GM12891 (cell line): ENCODE measurements at places on chromosomes 4 and X.

GRCh38 chrX:154696676-154697045 is 43.3 kb upstream of the CTAG2 start:
- DNase-seq, result no peak

DNA sequence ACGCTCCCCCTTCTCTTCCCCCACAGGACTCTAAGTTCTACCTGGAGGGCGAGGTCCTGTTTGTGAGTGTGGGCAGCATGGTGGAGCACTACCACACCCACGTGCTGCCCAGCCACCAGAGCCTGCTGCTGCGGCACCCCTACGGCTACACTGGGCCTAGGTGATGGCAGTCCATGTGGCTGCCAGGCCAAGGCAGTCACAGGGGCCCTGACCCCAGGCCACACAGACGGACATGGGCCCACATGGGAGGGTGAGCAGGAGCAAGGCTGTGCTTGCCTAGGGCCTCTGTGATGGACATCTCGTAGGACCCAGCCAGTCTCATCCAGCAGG is 10.0 kb upstream of the ADD1 start:
- peak; percentile 13 for DNase-seq

DNA sequence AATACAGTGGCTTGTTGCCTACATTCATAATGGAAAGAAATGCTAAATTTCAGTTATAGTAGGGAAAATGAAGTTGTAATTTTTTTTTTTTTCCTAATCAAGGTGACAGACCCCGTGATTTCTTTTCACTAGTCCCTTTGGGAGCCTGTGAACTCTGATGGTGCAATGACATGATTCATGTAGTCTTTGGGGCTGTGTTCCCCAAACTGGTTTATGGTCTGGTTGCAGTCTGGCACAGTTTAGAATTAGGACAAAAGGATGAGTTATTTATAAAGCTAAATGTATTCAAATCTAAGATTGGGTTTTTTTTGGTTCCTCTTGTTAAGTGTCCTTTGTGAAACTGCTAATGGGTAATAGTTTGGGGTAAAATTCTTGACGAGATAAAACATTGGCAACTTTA is 66.0 kb downstream of the REPS2 start:
- DNase-seq, result no peak

- DNase-seq, result no peak
These were observed 94.1 kb downstream of the HMX1 start for GRCh38 chr4:8777320-8778196.

DNA sequence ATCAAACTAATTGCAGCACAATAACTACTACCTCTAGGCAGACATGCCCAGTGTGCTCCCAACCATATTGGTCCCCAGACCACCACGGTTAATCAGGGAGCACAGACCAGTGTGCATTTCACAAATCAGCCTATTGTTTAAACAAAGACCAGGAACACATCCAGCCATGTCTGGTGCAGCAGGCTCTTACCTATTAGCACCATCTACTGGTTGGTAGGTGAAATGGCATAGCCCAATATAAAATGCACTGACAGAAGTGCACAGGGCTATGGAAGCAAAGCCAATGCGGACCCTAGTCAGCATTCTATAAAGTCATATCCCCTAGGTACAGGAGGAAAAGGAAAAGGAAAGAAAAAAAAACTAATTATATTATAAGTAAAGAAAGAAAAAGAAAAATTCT is 15.5 kb upstream of the CYLC1 start:
- no peak for DNase-seq

DNA sequence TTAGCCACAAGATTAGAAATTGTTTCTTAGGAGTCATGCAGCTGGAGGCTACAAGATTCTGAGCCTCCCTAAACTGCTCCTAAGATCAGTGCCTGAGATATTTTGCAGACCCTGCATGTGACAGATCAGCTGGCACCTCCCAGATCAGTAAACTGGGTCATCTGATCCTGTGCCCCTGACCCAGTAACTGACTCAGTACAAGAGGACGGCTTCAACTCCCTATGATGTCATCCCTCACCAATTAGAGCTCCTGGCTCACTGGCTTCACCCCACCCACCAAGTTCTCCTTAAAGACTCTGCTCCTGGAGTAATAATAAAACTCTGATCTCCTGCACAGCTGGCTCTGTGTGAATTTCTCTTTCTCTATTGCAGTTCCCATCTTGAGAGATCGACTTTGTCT is 45.4 kb upstream of the PNPLA4 start:
- DNase-seq, result no peak

DNA sequence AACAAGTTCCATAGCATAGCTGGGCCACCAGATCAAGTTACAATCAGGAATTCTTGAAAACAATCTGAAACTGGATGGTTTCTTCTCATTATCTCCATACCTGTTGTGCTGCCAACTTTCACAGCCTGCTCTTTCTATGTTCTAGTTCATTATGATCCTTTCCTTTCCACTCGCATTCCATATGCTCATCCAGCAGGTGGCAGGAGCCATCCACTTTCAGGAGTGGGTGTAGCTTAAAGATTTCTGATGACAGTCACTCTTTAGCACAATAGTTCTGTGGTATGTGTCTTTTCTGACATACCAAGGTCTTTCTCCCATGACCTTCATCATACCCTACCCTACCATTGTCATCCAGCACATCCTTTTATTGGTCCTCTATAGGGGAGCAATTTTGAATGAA is 46.4 kb downstream of the PAGE2 start:
- DNase-seq, result no peak

DNA sequence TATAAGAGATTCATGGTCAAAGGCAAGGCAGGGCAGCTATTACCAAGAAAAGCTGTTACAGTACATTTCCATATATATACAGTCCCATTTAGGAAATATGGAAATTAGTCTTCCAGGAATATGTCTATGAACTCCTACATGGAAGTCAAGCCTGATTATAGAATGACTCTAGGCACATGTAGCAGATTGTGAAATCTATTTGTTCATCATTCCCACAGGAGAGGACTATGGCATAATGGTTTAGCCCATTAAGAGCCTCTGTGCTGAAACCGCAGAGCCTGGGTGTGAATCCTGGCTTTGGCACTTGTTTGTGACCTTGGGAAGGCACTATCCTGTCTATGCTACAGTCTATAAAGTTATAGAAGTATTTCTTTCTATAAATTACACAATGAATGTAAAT is 764.8 kb downstream of the RAPGEF2 start:
- no peak for DNase-seq

GRCh38 chrX:95893636-95894035 is 791.0 kb upstream of the DIAPH2 start:
- no peak for DNase-seq

- DNase-seq, result no peak
These were observed 19.2 kb downstream of the CC2D2A start for GRCh38 chr4:15488658-15489470.

DNA sequence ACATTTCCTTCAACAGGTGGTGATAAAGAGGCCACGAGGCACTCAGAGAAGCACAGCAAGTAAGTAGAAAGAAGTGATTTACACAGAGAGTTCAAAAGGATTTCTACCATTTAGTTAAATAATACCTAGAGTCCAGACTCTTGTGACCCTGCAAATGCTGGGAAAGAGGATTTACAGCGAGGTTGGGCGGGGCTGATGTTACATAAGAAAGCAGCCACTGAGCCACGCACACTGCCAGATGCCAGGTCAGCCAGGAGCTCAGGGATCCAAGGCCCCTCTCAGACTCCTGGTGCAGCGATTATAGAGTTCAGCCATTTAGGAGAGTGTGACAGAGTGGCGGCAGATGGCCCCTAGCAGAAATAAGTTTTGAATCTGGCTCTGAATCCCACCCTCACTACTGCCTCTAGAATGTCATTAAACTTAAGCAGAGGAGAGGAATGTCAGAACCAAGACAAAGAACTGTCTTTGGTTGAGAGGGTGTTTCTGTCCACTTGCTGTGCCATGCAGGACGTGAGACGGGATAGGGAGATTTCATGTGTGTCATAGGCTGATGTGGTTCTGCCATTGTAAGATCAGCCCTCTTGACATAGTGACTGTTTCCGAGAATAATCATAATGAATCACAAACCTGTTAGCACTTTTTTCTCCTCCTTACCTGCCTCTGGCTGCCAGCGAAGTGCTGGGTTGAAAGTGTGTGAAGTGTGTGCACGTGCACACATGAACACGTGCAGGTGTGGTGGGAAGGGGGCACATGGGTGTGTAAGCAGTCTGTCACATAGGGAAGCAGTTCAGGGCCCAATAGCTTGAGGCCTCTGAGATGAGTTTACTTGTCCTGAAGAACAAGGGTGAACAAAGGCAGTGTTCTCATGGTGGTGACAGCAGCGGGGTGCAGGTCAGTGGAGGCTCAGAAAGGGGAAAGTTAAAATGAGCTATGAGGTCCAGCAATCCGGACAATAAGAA is 50.1 kb downstream of the MFAP3L start:
- no peak for DNase-seq

DNA sequence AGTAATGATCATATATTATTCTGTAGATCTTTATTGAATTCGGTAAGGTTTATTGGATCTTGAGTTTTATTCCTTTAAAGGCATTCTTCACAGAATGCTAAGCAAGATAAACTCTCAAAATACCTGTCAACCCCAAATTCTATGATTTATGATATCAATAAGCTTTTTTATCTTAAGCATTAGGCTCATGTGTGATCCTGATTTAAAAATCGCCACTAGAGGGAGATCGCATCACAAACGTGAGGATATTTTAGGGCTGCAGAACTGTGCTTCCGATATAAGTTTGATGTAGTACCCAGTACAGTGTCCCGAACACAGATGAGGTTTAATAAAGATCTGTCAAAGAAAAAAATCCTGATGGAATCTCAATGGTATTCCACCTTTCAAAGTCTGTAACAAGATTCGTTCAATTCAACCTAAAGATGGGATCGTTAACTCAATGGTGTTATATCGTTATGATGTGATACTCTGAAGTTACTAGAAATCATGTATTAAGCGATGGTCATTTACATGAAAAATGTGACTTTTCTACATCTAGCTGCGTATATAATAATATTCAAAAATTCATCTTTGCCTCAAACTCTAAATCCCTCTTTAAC is 169.0 kb downstream of the CORIN start:
- DNase-seq, result no peak

GRCh38 chrX:148811236-148811635 is 310.8 kb downstream of the AFF2 start:
- no peak for DNase-seq

GRCh38 chr4:6964858-6965257 is 55.2 kb downstream of the TBC1D14 start:
- DNase-seq, result no peak

DNA sequence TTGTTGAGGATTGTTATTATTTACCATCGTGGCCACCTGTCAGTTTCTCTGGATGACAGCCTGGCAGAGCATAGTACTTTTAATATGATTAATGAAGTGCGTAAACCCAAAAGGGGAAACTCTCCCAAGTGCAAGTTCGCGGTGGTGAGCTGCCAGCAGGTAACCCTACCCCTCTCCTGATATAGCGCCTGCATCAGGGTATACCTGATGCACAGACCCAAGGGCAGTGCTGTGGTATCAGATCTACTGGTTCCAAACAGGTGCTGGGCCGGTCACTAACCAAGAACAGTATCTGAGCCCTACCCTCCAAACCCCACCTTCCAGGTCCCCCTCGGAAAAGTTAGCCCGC is 1.6 kb downstream of the RNF150 start:
- no peak for DNase-seq

- no peak for DNase-seq
These were observed 3.4 kb downstream of the SPATA4 start for GRCh38 chr4:176191974-176192373.

- no peak for DNase-seq
These were observed 45.3 kb upstream of the SHOX start for GRCh38 chrX:585115-585808.

DNA sequence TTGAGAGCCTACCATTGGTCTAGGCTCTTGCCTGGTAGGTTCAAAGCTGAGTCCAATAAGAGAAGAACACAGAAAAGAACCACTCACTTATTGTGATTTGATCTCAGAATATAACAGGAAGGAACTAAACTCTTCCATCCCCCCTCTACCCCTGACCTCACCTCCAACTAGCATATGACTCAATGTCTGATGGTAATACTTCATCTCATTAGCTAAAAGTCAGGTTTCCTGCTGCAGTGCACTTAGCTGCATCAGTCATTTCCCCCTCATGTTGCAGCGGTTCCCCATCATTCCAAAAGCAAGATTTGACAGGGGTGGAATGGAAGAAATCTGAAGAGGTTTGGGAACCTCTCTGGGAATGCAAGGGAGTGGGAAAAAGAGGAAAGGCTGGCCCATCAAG is 289.5 kb downstream of the SMARCA1 start:
- no peak for DNase-seq

DNA sequence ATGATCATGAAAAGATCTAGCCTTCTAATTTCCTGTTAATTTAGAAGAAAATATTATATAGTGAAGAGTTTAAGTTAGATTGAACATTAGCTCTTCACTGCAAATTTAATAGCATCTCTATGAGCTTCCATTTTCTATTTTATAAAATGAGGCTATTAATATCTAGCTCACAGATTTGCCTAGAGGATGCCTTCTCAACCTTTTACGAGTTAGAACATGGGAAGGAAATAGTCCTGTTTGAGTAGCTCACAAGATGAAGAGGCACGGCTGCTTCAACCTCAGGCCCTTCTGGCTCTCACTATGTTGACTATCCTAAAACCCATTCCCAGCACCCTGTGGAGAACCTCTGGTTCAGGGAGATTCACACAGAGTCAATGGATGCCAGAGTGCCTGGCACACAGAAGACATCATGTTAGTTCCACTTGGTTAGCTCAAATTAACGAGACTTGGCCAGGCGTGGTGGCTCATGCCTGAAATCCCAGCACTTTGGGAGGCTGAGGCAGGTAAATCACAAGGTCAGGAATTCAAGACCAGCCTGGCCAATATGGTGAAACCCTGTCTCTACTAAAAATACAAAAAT is 97.9 kb upstream of the GUCY1A1 start:
- DNase-seq, result no peak

DNA sequence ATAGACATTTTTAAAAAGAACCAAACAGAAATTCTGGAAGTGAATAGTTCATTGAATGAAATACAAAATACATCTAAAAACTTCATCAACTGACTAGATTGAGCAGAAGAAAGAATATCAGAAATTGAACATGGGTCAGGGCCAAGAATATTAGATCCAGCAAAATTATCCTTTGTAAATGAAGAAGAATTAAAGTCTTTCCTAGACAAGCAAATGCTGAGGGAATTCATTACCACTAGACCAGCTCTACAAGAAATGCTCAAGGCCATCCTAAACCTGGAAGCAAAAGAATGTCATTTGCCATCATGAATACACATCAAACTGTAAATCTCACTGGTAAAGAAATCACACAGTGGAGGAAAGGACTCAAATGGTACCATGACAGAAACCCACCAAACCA is 72.7 kb upstream of the RPL34 start:
- no peak for DNase-seq

GRCh38 chr4:102531462-102531861 is 30.3 kb downstream of the NFKB1 start:
- no peak for DNase-seq

GRCh38 chr4:151798678-151799416 is 38.0 kb upstream of the GATB start:
- peak; percentile 16 for DNase-seq

- no peak for DNase-seq
These were observed 19.7 kb downstream of the VSIG1 start for GRCh38 chrX:108064613-108065012.

DNA sequence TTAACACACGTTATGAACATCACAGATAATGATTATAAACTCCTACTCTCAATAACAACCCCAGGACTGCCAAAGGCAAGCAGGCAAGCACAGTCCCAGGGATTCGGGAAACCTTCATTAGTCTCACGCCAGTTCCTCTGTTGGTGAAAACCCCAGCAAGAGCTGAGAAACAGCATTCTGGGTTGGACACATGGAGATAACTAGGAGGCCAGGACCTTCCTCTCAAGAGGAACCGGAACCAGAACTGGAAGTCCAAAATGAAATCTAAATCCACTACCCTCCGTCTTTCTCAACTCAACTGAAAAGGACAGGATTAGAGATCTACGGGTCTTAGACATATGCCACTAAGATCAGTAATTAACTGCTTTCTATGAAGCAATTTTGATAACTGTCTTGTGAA is 3.8 kb downstream of the VEGFC start:
- no peak for DNase-seq
